ENCODE measurements at places on chromosomes 2 and 18.

- no peak for DNase-seq
Measured at GRCh38 chr2:1236606-1237005, 176.7 kb upstream of the TPO start.

GRCh38 chr2:176111309-176111663 lies 4.2 kb downstream of the HOXD11 start:
- peak; percentile 88 for DNase-seq

GRCh38 chr2:123179526-123179925 lies 845.6 kb upstream of the CNTNAP5 start:
- no peak for DNase-seq

GRCh38 chr2:195122653-195123052 lies 534.4 kb upstream of the SLC39A10 start:
- no peak for DNase-seq

- no peak for DNase-seq
Measured at GRCh38 chr2:134934641-134935040, 16.0 kb downstream of the CCNT2 start.

DNA sequence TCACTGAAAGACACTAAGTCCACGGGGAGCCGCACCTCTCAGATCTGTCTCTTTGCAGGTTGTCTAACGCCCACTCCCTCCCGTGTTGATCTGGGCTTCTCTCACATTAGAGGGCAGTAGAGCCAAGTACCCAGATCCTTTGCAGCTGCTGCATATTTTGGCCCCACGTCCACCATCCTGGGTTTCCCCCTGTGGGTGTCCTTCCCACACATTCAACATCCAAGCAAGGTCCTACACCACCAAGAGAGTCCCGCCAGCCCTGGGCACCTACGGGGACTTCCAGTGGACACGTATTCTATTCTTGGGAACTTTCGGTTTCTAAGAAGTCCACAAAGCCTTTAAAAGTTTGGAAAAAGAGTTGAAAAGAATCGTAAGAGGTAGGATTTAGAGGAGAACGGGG lies 116.6 kb downstream of the ATL2 start:
- no peak for DNase-seq

DNA sequence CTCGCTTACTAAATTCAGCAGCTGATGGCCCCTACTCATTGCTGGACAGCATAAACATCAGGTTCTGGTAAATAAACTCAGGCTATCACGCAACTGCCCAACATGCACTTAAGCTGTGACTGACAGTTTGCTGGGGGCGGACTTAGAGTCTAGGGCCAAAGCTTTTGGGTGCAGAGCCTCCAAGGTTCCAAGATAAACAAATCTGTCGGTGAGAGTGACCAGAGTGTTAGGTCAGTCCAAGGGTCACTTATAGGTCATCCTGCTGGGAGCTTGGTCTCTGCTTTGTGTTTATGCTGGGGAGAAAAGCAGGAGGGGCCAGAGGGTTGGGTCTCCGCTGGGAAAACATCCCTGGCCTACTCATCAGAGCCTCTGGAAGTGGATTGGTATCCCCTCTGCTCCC lies 188.6 kb upstream of the GATA6 start:
- DNase-seq, result no peak

- DNase-seq, result no peak
Measured at GRCh38 chr2:24228470-24228869, 53.6 kb downstream of the FAM228A start.

DNA sequence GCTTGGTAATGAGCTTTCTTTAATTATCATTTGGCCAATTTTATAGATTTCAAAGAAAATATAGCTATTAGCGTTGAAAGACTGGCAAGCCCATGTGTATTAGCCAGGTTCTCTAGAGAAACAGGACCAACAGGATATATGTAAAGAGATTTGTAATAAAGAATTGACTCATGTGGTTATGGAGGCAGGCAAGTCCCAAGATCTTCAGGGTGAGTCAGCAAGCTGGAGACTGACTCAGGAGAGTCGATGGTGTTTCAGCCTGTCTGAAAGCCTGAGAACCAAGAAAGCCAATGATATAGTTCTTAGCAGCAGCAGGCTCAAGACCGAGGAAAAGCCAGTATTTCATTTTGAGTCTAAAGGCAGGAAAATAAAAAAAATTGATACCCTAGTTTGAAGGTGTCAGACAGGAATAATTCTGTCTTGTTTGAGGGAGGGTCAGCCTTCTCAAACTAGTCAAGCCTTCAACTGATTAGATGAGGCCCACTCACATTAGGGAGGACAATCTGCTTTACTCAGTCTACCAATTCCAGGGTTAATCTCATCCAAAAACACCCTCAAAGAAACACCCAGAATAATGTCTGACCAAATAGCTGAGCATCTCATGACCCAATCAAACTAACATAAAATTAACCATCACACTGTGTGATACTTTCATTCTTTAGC lies 78.3 kb upstream of the CRIM1 start:
- no peak for DNase-seq

DNA sequence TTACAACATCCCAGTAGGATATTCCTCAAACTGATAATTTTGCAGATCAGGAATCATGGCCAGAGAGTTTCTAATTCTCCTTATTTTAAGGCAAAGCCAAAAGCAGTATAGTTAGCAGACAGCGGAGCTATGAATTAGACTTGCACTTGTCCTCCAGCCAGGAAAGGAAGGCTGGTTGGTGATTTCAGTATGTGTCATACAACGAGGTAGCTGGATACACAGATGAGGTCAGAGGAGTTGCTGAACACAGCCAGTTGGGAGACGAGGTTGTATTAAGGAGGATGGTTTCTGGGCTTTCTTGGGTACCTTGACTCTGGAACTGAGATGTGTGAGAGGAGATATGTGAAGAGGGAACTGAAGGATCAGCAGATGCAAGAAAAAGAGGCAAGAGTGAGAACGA lies 185.2 kb downstream of the SOX11 start:
- DNase-seq, result no peak

DNA sequence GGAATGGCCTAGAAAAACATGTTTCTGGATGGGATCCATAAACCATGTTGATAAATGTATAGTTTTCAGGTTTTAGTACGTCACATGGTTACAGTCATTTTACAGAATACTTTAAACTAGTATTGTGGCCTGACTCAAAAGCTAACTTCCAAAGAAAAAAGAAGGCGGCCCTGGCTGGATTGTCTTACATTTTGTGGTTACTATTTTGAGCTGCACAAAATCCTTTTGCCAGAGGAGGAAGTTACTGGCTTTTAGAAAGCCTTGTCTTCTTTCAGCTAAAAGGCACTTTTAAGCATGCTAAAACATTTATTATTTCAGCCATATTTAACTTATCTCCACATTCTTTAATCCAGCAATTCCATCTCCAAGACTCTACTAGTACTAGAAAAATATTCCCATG lies 227.9 kb downstream of the CDH2 start:
- DNase-seq, result no peak

DNA sequence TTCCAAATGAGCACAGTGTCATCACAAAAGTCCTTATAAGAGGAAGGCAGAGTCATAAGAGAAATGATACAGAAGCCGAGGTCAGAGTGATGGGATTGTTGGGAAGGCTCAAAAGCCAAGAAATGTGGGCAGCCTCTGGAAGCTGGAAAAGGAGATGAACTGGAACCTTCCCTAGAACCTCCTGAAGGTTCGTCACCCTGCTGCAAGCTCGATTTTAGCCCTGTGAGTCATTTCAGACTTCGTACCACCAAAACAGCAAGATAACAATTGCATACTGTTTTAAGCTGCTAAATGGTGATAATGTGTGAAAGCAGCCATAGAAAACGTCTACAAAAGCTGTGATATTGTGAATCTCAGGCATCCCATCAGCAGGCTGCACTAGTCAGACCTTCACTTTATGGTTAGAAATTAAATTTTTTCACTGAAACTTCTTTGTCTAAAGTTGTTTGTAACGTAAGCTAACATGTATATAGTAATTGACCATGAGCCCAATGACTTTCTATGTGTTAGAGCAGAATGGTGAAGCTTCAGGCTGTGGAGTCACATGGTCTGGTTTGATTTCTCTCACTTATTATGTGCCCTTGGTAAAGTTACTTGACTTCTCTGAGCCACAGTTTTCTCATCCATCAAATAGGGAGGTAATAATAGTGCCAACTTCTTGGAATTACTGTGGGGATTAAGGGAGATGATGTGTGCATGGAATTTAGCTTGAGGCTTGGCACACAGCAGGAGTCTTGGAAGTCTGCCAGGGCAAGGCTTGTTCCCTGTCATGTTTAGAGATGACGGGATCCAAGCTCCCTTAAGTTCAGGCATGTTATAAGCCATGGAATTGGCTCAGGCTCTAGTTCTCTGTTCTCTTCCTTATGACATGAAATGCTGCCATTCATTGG lies 132.0 kb upstream of the CCDC195 start:
- DNase-seq, result peak; percentile 44

Data from SK-N-SH (cell line).